ENCODE measurements at places on chromosomes 6 and 20. TPM values are rescaled to one million over a fixed set of nuclear protein-coding genes. Genes with fewer than 3 reads are reported as not detected.

The PRR18 gene
- total RNA-seq: not detected

GRCh38 chr6:82380566-82381185, 17.1 kb downstream of the TPBG start:
- H3K27me3 ChIP-seq: no peaks in the 10 kb centered on the region
- H3K36me3 ChIP-seq: no peaks in the 10 kb centered on the region
- H3K27ac ChIP-seq: no peak overlapping the region

DNA sequence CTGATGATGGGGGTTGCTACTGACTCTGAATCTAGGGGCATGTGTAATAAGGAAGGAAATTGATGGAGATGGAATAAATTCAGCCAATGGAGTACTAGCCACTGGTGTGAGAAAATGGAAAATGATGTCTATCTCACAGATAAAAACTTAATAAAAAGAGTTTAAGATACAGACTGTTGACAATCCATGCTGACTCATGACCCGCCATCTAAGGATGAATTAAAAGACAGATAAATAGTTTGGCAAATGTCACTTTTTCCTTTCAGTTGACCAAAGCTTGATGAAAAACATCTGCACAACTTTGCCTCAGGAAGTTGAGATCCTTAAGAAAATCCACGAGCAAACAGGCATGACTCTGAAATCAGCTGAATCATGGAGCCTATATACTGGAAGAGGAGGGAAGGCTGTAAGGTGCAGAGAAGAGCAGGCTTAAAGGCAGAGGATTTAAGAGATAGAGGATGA, 82.6 kb upstream of the BMP5 start:
- H3K27me3 ChIP-seq: no peaks in the 10 kb centered on the region
- no peaks in the 10 kb centered on the region for H3K36me3 ChIP-seq
- DNase-seq: no peak
- no peaks in the 10 kb centered on the region for H3K4me1 ChIP-seq

- no peaks in the 10 kb centered on the region for H3K4me1 ChIP-seq
- H3K27ac ChIP-seq: no peak overlapping the region
- no peak for DNase-seq
- H3K4me3 ChIP-seq: no peak overlapping the region
Observed at GRCh38 chr6:80304014-80304413, 197.5 kb downstream of the BCKDHB start.

The MYMX gene
- total RNA-seq: not detected

The IYD gene
- not detected for total RNA-seq

The HAO1 gene
- total RNA-seq: not detected

DNA sequence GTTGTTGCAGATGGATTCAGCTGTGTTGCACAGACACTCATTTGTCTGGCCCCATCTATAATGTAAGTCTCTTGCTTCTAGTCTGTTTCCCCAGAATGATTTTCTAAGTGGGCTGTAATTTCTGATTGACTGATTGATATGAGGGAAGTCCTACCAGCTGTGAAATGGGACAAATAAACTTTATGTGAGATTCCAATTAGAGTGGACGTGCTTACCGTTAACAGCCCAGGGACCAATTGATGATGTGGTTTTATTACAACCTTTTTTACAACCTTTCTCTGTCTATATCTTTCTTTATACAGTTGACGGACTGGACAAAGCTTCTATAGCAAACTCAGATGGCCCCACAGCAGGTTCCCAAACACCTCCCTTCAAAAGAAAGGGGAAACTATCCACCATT, 33.9 kb downstream of the PHACTR2 start:
- no peak overlapping the region for H3K27ac ChIP-seq
- H3K27me3 ChIP-seq: no peaks in the 10 kb centered on the region
- no peaks in the 10 kb centered on the region for H3K36me3 ChIP-seq
- H3K4me3 ChIP-seq: no peak overlapping the region
- H3K4me1 ChIP-seq: no peaks in the 10 kb centered on the region

- no peaks in the 10 kb centered on the region for H3K27me3 ChIP-seq
- H3K36me3 ChIP-seq: peaks cover 18% of the 10 kb centered on the region
- H3K4me1 ChIP-seq: no peaks in the 10 kb centered on the region
- H3K4me3 ChIP-seq: no peak overlapping the region
Observed at GRCh38 chr6:96888745-96889144, 8.9 kb downstream of the NDUFAF4 start.

DNA sequence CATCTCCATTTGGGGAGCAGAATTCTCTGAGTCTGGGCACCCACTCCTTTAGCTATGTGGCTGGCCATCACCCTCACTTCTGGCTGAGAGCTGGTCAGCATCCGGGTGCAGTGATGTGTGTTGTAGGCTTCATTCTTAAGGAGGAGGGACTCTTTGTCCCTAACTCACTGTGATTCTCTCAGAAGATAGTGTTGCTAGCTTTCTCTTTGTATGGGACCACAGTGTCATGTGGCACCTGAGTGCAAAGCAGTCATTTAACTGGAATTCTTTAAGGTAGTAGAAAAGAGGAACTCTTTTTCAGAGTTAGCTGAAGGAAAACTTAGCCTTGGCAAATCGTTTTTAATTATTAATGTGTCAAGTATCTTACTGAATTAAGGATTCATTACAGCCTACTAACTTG, 165.9 kb downstream of the JARID2 start:
- H3K27me3 ChIP-seq: no peaks in the 10 kb centered on the region
- no peak overlapping the region for H3K4me3 ChIP-seq
- no peak overlapping the region for H3K27ac ChIP-seq

The RSPO4 gene
- not detected for total RNA-seq

- H3K27ac ChIP-seq: no peak overlapping the region
- H3K27me3 ChIP-seq: no peaks in the 10 kb centered on the region
- H3K4me3 ChIP-seq: no peak overlapping the region
Observed at GRCh38 chr20:24934716-24935115, 14.4 kb upstream of the CST7 start.

- H3K27me3 ChIP-seq: no peaks in the 10 kb centered on the region
- no peak overlapping the region for H3K27ac ChIP-seq
- H3K36me3 ChIP-seq: no peaks in the 10 kb centered on the region
- DNase-seq: no peak
- no peaks in the 10 kb centered on the region for H3K4me1 ChIP-seq
Observed at GRCh38 chr6:132527791-132528190, 10.3 kb upstream of the TAAR9 start.

The UNC5CL gene
- total RNA-seq: 1.7 TPM

DNA sequence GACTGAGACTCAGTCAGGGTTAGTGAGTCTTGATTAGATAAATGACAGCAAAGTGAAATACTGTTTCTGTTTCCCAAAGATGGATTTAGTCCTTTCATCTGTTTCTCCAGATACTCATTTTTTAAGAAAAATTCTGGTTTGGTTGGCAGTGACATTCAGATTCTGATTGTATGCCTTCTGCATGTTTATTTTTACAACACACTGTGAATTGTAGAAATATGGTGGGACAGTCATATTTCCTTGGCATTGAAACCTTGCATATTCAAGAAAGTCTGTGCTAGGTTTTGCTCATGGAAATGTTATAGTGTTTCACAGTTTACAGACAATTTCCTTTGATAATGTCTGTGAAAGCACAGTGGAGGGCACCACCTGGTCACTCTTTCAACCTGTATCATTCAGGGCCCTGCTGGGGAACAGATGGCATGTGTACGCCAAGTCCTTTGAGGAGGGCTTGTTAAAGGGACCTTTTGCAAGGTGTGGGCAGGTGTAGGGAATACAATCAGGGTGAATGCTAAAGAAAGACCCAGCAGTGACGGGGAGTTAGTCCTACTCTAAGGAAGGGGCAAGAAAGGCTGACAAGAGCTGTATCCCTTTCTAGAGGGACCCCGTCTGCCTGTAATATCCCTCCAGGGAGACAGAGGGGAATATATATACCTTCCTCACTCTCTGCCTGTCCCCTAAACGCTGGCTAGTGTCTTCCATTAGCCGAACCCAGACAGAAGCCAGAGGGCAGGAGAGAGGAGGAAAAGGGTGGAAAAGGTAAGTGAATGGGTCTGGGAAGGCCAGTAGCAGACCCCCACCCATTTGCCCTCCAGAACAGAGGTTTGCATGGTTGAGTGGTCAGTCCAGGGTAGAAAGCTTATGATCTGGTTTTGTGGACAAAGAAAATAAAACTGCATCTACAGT, 10.2 kb downstream of the PLCB4 start:
- no peak overlapping the region for H3K4me3 ChIP-seq
- H3K36me3 ChIP-seq: no peaks in the 10 kb centered on the region
- no peak for DNase-seq
- H3K27ac ChIP-seq: no peak overlapping the region
- no peaks in the 10 kb centered on the region for H3K4me1 ChIP-seq

DNA sequence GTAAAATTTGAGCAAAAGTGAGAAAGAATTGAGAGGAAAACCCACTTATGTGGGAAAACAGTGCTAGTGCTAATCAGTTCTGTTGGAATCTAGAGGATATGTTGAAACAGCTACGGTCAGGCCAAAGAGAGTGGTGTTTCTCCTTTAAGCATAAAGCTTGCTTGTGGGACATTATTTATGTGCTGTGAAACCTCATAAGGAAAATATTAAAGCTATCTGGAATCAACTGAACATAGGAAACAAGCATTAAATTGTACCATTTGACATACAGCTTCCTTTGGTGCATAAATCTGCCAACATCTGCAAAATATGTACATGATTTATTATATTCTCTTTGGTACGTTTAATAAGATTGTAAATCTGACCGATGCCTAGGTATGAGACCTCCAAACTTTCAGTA, 182.5 kb upstream of the PDE10A start:
- peaks cover 82% of the 10 kb centered on the region for H3K27me3 ChIP-seq
- H3K4me1 ChIP-seq: no peaks in the 10 kb centered on the region
- DNase-seq: no peak
- H3K4me3 ChIP-seq: no peak overlapping the region

DNA sequence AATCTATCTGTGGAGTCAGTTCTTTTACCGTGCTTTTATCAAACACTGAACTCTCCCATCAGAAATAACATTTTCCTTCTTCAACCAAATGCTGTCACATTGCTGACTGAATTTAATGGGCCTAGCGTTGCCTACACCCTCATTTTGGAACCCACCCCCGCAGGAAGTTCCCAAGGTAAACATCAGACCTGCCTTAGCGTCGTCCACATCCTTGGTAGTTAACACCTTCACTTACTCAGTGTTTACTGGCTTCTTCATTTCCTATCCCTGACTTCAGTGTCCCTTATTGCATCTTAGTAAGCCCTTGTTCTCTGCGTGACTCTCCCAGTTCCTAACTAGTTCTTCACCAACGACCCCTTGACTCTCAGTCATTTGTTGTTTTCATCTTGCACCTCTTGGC, 491.4 kb upstream of the SOX4 start:
- H3K4me3 ChIP-seq: no peak overlapping the region
- no peak for DNase-seq
- H3K27ac ChIP-seq: no peak overlapping the region
- H3K36me3 ChIP-seq: no peaks in the 10 kb centered on the region
- no peaks in the 10 kb centered on the region for H3K27me3 ChIP-seq

The BPI gene
- total RNA-seq: not detected

The PHACTR3 gene
- total RNA-seq: 0.50 TPM

GRCh38 chr6:112027942-112028674, 25.8 kb upstream of the CCN6 start:
- no peak for DNase-seq
- no peaks in the 10 kb centered on the region for H3K36me3 ChIP-seq
- H3K4me1 ChIP-seq: peaks cover 14% of the 10 kb centered on the region
- no peak overlapping the region for H3K4me3 ChIP-seq
- no peaks in the 10 kb centered on the region for H3K27me3 ChIP-seq
- no peak overlapping the region for H3K27ac ChIP-seq
